ENCODE measurements at places on chromosomes 4 and X. TPM values are rescaled to one million over a fixed set of nuclear protein-coding genes. Genes with fewer than 3 reads are reported as not detected.

DNA sequence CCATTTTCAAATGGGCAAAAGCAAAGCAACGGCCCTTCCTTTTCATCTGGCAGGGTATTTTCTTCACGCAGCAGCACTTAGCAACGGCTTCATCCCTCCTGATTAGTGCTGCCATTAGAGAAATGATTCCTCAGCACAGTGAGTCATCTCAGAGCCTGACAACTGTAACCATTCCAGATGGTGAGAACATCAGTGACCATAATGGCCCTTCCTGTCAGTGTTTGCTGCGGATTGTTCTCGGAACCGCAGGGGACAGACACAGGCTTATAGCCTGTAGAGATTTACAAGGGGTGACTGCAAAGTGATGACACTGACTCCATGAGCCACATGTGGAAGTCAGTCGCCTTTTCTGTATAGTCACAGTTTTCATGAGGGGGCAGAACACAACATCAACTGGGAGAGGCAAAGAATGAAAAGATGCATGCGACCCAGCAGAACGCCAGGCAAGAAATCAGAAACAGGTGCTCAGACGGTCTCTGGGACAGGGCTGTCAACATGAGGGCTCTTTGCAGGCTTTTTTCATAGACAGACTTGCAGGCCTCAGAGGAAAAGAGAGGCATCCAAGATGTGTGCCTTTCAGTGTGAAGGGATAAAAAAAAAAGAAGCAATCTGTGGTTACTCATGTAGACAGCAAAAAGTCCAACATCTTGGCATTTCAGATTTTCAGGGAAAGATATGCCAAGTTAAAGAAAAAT is 69.9 kb upstream of the FBXW7 start:
- no peak for DNase-seq

Gene CXorf49B
- not detected for polyA plus RNA-seq

DNA sequence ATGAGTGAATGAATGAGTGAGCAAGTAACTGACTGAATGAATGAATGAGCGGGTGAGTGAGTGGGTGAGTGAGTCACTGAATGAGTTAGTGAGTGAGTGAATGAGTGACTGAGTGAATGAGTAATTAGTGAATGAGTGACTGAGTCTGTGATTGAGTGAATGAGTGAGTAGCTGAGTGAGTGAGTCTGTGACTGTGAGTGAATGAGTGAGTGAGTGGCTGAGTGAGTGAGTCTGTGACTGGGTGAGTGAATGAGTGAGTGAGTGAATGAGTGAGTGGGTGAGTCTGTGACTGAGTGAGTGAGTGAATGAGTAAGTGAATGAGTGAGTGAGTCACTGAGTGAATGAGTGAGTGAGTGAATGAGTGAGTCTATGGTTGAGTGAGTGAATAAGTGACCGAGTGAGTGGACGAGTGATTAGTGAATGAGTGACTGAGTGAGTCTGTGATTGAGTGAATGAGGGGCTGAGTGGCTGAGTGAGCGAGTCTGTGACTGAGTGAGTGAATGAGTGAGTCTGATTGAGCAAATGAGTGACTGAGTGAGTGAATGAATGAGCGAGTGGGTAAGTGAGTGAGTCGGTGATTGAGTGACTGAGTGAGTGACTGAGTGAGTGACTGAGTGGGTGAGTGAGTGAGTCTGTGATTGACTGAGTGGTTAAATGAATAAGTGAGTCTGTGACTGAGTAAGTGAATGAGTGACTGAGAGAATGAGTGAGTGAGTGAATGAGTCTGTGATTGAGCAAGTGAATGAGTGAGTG is 223.0 kb upstream of the PSAPL1 start:
- DNase-seq = no peak

Gene NSG1
- polyA plus RNA-seq = not detected

DNA sequence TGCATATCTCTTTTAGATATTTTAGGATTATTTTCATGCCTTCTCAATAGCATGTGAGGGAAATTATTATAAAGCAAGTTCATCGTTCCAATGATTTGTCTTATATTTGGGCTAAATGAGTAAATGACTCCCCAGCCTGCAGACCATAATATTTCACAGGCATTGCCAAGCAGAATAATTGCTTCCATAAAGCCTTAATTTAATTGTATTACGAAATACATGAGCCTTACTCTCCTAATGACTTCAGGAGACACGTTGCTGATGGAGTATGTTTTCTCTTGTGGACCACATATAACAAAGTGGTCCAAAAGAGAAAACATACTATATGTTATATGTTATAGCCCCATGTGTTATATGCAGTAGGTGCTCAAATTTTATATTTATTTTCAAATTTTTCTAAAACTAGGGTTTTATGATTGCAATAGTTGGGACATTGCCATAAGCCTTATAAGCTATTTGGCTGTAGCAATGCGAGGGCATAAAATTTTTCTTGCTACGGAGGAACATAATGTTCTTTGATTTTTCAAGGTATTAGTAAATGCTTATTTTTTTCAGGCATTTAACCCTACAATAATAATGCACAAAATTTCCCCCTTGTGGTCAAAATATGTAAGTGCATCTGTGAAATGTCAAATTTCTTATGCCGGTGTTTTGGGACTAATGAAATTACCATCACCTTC is 26.2 kb upstream of the TMPRSS11D start:
- no peak for DNase-seq

GRCh38 chr4:3630598-3631543 is 98.6 kb upstream of the LRPAP1 start:
- DNase-seq = no peak

Gene PABPC1L2B
- not detected for polyA plus RNA-seq

GRCh38 chr4:177315767-177316464 is 6.2 kb downstream of the NEIL3 start:
- DNase-seq = no peak

- DNase-seq = no peak
Measured at GRCh38 chr4:113919611-113920010, 59.8 kb downstream of the ARSJ start.

GRCh38 chrX:22800360-22800759 is 199.4 kb upstream of the DDX53 start:
- DNase-seq = no peak

- DNase-seq = no peak
Measured at GRCh38 chr4:156790866-156791265, 180.7 kb downstream of the PDGFC start.

Gene STPG2
- polyA plus RNA-seq = not detected

GRCh38 chr4:158538911-158539310 is 17.2 kb downstream of the RXFP1 start:
- DNase-seq = no peak

Gene COX7B2
- polyA plus RNA-seq = not detected

DNA sequence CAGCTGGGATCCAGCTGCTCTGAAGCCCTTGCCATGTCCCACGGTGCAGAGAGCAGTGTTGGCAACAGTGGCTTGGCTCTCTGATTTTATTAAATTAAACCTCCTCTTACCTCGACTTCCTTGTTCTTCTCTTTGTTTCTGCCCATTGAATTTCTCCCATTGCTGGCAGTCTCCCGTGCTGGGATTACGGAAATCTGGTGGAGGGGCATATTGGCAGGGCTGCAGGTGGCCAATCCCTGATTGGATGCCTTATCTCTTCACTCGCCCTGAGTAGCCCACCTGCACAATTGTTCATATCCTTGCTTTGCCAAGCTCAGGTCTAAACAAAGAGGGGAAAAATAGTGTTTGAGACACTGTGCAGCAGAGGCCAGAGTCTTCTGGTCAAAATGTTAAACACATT is 493.9 kb downstream of the TMA16 start:
- DNase-seq = no peak

DNA sequence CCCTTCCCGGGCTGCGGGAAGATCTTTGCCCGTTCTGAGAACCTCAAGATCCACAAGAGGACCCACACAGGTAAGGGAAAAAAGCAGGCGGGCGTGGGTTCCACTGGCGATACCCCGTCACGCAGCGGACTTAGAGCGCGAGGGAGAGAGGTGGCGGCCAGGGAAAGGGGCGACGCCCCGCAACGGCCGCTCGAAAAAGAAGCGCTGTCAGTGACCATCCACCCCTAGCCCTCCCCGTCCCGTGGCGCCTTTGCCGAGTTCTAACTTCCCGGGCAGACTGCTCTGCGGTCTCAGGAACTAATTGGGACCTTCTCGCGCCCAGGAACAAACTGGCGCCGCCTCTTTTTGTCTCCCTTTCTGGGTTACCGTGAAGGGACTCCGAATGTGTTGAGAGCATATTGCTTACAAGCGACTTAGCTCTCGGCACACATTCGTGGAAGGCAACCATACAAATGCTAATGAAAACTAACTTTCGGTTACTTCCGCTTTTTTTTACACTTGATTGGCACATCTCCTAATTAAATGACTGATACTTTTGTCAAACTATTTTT is 1.8 kb downstream of the ZIC3 start:
- DNase-seq = no peak

Gene PFKFB1
- not detected for polyA plus RNA-seq

Gene ZNF630
- 0.87 TPM for polyA plus RNA-seq

DNA sequence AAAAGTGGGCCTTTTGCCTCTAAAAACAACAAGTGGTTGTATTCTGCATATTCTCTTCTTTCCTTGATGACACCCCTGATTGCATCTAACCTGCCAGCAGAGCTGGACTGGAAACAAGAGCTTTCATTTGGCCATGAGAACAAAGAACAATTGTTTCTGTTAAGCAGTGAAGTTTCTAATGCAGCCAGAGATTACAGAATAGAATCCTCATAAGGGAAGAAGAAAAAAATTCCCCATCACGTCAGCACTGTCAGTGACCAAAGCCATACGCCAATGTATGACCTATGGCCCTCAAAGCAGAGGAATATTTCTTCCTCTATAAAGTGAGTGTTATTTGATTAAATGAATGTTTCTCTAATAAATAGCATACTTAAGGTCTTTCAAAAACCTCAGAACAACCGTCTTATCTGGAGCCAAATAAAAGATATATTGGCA is 529.1 kb upstream of the INTU start:
- DNase-seq = no peak

Gene NUDT10
- polyA plus RNA-seq = not detected

DNA sequence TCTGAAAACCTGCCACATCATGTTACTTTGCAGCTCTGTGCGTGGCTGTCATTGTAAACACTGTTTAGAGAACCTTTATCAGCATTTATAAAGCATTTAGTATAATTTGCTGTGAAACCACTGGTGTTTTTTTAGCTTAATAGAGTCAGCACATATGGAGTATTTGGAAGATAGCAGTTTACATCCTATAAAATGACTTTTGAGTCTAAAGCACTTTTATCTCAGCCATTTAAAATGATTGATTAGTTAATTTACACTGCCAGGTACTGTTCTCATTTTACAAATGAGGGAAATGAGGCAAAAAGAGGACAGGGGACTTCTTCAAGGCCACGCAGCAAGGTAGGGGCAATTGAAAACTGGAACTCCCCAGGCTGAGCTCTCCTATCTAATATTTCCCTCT is 181.7 kb downstream of the FRMPD4 start:
- DNase-seq = no peak

GRCh38 chr4:160175064-160175643 is 1072.3 kb downstream of the RAPGEF2 start:
- DNase-seq = no peak

- DNase-seq = peak; percentile 25
Measured at GRCh38 chrX:103585411-103586313, at the start of gene TCEAL4. TCEAL4 (plus strand) TSS chrX:103585515; CDS start chrX:103586676, 1,161 bp downstream.

Gene MAGEA11
- not detected for polyA plus RNA-seq

Gene CLTRN
- polyA plus RNA-seq = 0.36 TPM

- no peak for DNase-seq
Measured at GRCh38 chr4:5126231-5126630, 75.0 kb downstream of the STK32B start.

DNA sequence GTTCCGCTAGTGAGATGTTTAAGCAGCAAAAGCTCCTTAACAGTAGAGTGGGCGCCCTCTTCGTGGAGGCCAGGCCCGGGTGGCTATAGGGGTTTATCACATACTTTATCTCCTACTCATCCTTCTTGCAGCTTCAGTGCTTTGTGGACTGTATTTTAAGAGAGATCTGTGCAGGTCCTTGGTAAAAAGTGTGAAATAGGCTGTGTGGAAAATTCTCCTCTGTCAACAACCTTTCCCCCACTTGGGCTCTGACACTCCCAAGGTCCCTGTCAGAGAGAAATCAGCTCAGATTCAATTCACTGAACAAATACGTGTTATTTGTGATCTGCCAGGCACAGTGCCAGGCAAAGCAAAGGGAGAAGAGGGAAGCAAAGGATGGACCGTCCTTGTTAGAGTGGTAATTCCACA is 214.3 kb upstream of the PPARGC1A start:
- no peak for DNase-seq

GRCh38 chr4:33200377-33200776 is 2480.2 kb downstream of the PCDH7 start:
- no peak for DNase-seq

Gene BEX2
- polyA plus RNA-seq = 46.4 TPM

DNA sequence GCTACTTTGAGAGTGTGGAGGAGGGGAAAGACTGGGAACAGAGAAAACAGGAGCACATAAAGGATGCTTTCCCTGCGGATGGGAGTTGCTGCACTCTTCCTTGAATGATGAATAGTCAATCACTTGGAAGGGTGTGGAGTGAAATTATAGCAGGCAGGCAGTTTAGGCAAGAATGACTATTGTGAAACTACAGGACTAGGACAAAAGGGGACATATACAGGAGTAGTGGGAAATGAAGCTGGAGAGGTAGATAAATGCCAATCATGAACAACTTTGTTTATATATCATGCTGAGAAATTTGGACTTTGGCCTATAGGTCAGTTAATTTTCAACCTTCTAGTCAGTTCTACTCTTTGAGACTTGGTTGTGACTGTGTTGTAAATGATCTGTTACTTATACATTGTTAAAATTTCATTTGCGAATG is 76.9 kb downstream of the PAQR3 start:
- no peak for DNase-seq

Gene DIPK2B
- polyA plus RNA-seq = 0.26 TPM

Gene BTC
- polyA plus RNA-seq = not detected

Gene CACNA1F
- 0.17 TPM for polyA plus RNA-seq

DNA sequence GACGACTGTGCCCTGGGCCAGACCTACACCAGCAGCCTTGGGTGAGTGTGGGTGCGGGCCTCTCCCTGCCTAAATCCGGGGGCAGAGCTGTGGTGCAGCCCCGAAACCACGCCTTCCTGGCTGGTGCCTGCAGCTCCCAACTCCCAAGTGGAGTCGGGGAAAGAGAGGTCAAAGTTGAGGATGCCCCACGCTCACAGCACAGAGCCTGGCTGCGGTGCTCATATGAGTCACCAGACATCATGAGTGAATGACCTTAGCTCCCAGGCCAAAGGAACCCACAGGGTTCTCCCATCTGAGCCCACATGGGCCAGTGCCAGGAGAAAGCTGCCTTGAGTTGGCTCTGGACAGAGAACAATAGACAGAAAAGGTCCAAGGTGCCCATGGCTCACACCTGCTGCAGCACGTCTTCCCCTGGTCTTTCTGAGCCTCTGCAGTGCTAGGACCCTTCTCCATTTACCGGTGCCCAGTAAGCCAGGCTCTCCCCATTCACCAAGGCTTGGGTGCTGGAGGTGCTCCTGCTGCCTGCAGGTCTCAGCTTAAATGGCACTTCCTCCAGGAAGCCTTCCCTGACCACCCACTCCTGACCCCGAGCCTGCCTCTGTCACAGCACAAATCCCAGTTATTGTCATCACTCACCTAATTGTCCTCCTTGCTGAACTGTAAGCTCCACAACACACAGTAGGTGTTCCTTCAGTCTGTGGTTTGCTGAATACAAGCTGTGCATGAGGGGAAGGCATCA is 224.2 kb downstream of the AFAP1 start:
- DNase-seq = no peak
